Activated CD4-positive, alpha-beta T cell treated with anti-CD3 and anti-CD28 coated beads, Interleukin-2, amount 50 U/mL, for 48 hours (primary cell): ENCODE measurements at places on chromosomes 13 and 19.
A peak's percentile ranks its signal among the peaks of the same experiment; 100 is the strongest.

DNA sequence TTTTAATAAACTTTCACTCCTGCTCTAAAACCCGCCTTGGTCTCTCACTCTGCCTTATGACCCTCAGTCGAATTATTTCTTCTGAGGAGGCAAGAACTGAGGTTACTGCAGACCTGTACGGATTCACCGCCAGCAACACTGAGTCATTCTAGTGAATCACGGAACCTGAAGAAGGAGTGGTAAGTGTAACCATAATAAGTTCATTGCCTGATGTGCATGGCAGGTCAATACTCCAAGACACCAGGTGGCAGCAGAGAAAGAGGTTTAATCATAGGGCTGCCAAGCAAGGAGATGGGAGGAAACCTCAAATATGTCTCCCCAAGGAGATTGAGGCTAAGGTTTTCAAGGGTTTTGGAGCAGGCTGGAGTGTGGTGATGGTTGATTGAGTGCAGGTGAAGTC, 204.3 kb upstream of the IPO5 start:
- no peak for DNase-seq

- DNase-seq = no peak
These were observed 55.8 kb upstream of the SPATA13 start for GRCh38 chr13:24104723-24105122.

DNA sequence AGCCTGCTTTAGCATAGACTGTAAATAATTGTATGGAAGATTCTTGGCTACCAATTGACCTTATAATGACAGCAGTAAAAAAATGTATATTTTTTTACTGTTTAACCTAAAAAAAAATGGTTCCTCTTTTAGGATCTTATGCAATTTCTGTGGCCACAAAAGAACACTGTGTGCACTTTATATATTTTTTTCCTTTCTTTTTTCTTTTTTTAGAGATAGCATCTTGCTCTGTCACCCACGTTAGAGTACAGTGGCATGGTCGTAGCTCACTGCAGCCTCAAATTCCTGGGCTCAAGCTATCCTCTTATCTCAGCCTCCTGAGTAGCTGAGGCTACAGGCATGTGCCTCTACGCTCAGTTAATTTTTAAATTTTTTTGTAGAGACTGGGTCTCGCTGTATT, 6.1 kb downstream of the FLT3 start:
- no peak for DNase-seq

DNA sequence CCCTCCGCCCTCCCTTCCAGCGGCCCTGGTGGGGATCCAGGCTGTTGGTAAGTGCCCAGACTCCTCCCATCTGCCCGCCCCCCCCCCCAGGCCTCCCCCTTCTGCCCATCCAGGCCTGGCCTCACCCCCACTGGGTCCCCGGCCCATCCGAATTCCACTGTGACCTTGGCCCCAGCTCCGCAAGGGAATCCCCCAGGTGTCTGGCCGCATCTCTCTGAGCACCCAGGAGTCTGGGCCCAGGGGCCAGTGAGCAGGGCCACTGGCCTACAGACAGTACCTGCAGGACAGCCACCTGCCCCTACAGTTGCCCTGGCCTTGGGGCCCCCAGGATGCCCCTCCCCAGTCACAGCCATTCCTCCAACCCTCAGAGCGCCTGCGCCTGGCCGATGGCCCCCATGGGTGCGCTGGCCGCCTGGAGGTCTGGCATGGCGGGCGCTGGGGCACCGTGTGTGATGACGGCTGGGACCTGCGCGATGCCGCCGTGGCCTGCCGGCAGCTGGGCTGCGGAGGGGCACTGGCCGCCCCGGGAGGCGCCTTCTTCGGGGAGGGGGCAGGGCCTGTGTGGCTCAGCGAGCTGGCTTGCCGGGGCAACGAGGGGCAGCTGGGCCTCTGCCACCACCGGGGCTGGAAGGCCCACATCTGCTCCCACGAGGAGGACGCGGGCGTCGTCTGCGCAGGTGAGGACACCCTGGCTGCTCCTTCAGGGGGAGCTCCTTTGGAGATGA, 912 bp downstream of the SSC5D start:
- DNase-seq = no peak

- DNase-seq = no peak
These were observed 69.9 kb upstream of the ANKRD10 start for GRCh38 chr13:110984798-110985197.

GRCh38 chr13:94115054-94115453, 364.4 kb downstream of the DCT start:
- no peak for DNase-seq

GRCh38 chr13:67619351-67619994, 389.3 kb upstream of the PCDH9 start:
- no peak for DNase-seq

DNA sequence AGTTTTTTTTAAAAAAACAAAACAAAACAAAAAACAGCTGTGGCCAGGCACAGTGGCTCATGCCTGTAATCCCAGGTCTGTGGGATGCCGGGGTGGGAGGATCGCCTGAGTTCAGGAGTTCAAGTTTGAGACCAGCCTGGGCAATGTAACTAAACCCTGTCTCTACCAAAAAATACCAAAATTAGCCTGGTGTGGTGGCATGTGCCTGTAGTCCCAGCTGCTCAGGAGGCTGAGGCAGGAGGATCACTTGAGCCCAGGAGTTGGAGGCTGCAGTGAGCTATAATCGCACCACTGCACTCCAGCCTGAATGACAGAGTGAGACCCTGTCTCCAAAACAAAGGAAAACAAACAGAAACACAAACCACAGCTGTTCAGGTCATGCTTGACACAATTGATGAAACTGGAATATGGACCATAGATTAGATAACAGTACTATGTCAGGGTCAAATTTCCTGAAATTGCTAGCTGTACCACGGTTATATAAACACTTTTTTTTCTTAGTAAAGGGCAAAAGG, 6.9 kb upstream of the ANGPTL4 start:
- DNase-seq = no peak

GRCh38 chr13:93283255-93283654, 56.6 kb downstream of the GPC6 start:
- DNase-seq = no peak

- no peak for DNase-seq
These were observed 129.1 kb downstream of the TM9SF2 start for GRCh38 chr13:99630269-99630898.

DNA sequence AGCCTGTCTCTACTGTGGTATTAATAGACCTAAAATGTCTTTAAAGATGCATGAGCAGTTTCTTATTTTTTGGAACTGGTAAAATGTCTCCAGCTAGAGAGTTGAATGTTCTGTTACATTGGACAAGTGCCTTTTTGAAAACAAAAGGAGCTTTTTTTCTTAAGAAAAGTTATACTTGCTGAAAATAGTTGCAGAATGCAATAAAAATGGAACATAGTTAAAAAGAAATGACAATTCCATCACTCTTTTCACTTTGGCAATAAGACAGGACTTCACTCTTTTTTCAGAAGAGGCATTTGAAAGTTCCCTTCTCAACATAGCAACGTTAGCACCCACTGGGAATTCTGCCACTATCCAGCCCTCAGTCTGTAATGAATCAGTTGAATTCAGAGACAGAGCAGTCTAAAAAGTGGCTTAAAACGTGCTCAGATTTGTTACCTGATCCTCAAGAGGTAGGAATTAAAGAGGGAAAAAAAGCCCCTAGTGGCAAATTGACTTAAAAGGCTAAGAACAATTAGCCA, 10.1 kb downstream of the RGCC start:
- no peak for DNase-seq

- DNase-seq = no peak
These were observed at the start of gene NR2F6 for GRCh38 chr19:17245535-17245984. NR2F6 (minus strand) TSS chr19:17245919; CDS start chr19:17245220, 699 bp downstream.

- no peak for DNase-seq
These were observed 6.7 kb downstream of the BCL3 start for GRCh38 chr19:44755219-44755618.

GRCh38 chr13:113151745-113152690, 6.4 kb upstream of the PROZ start:
- no peak for DNase-seq

- DNase-seq = no peak
These were observed 1.6 kb downstream of the SIX5 start for GRCh38 chr19:45767410-45767880.

GRCh38 chr13:36067746-36068381, 63.3 kb downstream of the DCLK1 start:
- no peak for DNase-seq

- no peak for DNase-seq
These were observed 33.2 kb downstream of the GADD45B start for GRCh38 chr19:2509096-2509495.

- DNase-seq = no peak
These were observed 34.1 kb upstream of the CACTIN start for GRCh38 chr19:3660493-3661219.

GRCh38 chr19:55242517-55242916, 14.0 kb upstream of the TMEM86B start:
- no peak for DNase-seq

- DNase-seq = no peak
These were observed 62.2 kb downstream of the RASA3 start for GRCh38 chr13:114070098-114070799.

GRCh38 chr13:105058517-105058916, 1476.9 kb downstream of the EFNB2 start:
- DNase-seq = no peak

GRCh38 chr13:42334329-42334706, 62.4 kb downstream of the AKAP11 start:
- DNase-seq = no peak

DNA sequence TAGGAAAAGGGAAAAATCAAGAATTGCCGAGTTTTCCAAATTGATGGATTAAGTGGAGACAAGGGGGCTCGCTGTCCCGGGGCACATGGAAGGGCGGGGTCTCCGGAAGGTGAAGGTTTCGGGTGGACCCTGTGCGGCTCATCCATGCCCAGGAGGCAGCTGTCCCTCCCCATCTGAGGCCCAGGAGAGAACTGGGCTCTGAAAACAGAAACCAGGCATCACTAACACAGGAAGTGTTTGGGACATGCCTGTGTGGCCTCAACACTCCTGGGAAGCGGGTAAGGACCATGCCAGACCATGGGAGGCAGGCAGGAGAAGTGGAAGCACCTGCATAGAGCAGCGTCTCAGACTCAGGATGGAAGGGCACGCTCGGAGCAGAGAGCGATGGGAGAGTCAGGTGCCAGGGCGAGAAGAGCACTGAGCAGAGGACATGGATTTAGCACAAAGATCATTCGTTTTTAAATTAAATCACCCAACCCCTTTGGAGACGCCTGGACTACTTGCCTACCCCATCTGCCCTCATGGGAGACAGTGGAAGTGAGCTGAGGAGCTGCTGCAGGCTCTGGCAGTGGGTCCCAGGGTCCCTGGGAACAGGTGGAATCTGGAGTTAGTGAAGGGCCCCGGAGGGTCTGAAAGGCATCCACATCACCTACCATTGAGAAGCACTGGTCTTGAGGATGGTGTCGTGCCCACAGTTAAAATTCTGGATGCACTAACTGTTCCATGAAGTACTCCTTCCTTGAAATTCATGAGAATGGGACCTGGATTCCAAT, 183.2 kb upstream of the SOX1 start:
- no peak for DNase-seq

DNA sequence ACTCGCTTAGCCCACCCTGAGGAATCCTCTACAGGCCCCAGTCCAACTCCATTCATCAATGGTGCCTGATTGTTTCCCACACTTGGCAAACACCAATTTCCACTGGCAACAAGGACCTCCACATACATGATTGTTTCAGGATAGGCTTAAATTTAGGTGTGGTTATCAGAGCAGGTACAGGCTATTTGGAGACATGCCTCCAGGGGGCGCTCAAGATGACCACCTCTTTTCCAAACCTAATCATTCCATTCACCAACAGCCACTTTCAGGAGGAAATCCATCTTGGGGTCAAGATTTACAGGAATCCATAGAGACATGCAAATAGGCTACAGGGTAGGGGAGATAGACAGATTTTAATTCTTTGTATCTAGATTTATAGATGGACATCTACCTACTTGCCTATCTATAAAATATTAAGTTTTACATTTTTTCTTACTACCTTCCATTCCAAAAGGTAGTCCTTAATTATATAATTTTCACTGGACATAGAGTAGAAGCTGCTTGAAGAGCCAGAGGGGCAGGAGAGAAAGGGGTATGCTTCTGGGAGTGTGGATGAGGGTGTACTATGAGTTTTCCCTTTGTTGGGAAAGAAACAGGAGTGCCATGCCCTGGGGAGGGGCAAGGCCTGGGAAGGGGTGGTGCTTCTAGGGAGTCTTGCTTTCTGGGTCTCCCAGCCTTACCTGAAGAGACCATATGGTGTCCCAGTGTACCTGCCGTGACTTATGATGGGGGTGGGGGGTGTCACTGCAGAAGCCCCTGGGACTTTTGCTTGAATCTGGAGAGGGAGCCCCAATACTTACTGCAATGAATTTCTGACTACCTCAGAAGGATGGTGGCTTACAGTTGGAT, 14.1 kb upstream of the PCDH8 start:
- peak; percentile 29 for DNase-seq
